ENCODE measurements at places on chromosomes 5 and 9.

GRCh38 chr5:172266071-172266675 is 17.4 kb downstream of the UBTD2 start:
- DNase-seq, result no peak

GRCh38 chr5:138792195-138792790 is 39.1 kb downstream of the CTNNA1 start:
- no peak for DNase-seq

DNA sequence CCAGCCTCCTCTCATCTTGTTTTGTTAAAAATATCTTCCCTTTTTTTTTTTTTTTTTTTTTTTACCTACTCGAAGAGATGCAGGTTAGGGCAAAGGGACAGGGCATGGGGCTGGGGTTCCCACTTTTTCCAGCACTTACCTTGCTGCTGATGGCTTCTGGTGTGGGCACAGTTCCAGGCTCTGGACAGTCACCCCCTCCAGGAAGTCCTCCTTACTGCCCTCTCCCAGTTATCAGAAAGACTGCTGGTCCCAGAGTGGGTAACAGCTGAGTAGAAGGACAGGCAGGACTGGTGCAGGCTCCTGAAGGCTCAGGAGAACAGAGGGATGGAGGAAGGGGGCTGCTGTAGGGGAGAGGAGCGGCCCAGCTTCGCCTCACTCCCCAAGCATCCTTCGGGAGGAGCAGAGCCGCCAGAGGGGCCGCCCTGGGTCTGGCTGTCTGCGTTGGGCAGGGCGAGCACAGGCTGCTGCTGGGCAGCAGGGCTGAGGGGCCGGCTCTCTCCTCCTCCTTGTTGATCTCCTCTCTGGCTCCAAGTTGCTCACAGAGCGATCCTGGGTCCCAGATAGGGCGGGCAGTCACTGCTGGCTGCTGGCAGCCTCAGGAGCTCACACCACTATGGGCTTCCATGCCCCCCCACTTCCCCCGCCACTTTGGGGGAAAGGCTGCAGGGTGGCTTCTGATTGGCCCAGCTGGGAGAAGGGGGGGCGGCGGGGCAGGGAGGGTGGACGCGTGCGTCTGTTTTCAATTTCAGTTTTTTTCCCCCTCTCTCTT is at the start of gene PDGFRB:
Gene PDGFRB, minus strand, starts transcription at position 588 of the 769 bp plus-strand sequence. CDS start 18,798 bp downstream, outside the sequence.
- peak; percentile 74 for DNase-seq

GRCh38 chr5:14687023-14687665 is 22.6 kb downstream of the OTULIN start:
- DNase-seq, result peak; percentile 14

DNA sequence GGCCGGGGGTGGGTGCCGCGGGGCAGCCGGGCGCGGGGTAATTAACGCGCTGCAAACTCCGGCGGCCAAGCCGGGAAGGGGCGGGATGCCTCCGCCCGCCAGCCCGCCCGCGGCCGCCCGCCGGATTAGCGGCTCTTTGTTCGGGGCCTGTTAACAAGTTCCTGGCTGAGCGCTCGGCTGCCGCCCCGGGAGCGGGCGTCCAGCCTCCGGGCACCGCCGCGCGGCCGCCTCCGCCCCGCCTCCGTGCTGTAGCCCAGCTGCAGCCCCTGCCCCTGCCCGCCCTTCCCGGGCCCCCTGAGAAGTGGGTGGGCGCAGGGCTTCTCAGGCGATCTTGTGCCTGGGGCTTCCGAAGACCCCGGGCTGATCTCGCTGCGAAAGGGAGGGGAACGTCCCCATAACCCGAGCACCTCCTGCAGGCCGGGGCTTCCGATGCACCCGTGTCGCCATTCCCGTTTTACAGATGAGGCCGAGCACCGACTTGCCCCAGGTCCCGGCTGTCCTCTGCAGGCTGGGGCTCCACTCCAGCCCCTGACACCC is 7.5 kb downstream of the UNC5A start:
- peak; percentile 91 for DNase-seq

DNA sequence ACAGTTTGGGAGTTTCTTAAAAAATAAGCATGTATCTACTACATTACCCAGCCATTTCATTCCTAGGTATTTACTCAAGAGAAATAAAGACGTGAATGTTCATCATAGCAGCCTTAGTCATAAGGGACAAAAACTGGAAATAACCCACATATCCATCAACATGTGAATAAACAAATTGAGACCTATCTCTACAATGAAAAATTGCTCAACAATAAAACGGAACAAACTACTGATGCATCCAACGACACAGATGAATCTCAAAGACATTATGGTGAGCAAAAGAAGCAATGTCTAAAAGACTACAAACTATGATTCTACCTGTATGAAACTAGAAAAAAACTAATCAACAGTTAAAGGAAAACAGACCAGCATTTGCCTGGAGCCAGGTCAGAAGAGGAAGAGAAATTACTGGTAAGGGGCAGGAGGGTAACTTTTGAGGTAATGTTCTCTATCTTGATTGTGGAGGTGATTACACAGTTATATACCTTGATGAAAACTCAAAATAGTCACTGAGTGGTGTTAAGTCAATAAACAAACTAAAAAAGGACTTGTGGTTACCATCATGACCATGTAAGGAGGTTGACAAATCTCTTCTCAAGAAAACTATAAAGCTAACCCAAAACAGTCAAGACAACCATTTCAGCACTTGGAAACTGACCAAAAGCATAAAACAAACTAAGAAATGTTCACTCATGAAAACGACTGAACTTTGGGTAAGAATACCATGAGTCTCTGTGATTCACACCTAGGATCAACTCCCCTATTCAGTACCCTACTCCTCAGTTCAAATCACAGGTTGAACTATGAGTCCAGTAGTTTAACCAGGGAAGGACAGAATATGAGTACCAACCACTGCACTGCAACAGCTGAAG is 10.4 kb downstream of the UIMC1 start:
- no peak for DNase-seq

DNA sequence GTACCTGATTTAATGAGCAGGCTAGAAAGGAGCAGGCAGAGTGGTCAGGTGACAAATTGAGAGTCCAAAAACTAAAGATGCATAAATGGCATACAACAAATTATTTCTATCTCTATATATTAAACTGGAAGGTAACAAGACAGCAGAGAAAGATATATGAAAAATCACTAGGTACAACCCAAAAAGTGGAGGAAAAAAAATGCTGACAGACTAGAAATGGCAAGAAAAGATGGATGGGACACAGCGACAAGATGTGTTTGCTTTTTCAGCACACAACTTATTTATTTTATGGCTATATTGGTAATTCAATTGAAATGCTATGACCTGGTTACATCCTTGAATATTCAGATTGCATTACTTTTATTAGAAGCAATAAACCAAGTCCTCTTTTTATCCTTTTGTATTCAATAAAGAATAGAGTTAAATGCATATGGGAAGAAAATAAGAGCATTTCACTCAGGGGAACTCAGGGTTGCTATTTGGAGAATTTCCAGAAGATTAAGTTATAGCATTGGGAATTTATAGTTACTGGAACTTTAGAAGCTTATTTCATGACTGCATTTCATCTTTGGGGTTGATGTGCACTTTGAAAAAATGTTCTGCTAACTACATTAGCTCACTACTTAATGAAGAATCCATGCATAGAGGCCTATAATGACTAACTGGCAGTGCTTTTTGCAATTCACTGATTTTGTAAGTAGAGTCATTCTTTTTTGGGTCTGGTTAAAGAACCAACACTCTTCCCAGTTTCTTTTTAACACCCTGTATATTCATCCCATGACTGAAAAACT is 566.6 kb upstream of the TUSC1 start:
- DNase-seq, result no peak

DNA sequence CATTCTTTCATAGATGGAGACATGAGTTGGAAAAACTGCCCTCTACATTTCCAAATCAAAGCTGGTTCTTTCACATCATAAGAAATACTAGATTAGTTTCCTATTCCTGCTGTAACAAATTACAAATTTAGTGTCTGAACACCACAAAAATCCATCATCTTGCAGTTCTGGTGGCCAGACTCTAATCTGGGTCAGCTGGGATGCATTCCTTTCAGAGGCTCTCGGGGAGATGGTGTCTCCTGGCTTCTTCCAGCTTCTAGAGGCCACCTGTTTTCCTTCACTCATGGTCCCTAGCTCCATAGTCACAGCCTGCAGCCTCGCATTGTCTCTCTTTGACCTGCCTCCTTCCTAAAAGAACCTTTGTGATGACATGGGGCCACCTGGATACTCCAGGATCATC is 65.2 kb downstream of the RETREG1 start:
- no peak for DNase-seq

GRCh38 chr9:26262421-26263107 is 584.3 kb upstream of the TUSC1 start:
- DNase-seq, result no peak

- no peak for DNase-seq
Observed at GRCh38 chr5:62778316-62779009, 199.8 kb downstream of the LRRC70 start.

DNA sequence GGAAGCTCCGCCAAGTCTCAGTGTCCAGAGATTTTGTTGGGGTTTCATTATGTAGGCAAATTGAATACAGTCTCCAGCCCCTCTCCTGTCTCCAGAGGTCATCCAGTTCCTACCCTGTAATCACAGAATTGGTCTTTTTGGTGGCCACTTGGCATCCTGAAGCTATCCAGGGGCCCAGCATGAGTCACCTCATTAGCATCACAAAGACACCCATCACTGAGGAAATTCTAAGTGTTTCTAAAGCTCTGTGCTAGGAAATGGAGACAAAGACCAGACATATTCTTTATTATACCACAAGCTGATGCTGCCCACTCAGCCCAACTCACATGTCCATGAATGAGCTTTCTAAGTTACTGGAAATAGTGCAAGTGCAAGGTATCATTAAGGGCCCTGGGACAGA is 229.9 kb downstream of the DOCK8 start:
- peak; percentile 63 for DNase-seq

DNA sequence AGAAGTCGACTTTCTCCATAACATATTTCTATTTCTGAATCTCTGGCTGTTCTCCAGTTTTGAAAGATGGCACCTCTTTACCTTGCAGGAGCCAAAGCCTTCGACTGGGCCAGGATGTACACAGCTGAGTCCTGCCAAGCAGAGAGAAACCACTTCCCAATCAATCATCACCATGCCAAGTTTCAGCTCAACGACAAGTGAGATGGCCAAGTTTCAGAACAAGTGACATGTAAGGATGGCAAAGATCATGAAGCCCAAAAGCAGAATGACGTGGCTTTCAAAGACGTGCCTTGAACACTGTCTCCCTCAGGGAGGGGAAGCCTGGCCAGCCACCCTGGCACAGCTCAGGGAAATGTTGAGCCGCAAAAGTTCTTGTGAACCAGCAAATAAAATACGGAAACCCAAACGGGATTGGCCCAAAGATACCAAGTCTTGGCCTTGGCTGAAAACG is 17.7 kb downstream of the STK10 start:
- no peak for DNase-seq

GRCh38 chr5:128636361-128636760 is 98.3 kb upstream of the FBN2 start:
- DNase-seq, result no peak

DNA sequence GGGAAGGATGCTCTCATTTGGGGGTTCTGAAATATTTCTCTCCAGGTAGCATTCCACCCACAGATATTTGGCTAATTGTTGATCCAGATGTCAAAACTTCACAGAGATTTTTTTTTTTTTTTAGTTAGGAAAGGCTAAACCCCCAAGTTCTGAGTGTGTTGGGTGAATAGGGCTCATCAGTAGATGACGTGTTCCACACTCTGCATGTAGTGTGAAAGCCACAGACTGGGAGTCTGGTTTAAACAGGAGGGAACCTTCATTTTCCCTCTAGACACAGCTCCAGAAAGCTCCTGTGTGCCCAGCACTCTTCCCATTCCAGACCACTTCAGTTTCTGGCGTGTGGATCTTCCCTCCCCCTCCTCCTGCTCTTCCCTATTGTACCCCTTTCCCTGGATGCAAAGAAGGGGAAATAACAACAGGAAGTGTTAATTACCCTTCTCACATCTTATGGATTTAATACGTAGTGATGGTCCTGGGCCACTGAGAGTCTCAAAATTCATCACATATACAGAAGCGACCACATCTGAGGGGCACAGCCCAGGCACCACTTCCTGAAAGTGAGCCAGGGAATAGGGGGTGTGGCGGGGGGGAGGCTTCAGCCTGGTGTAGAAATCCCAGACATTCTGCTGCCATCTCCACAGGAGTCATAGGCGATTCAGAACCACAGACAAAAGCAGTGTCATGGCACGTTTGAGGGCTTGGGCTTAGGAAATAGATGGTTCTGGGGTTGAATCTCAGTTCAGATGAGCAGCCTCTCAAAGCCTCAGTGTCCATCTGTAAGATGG is 65.1 kb downstream of the DAP start:
- no peak for DNase-seq

DNA sequence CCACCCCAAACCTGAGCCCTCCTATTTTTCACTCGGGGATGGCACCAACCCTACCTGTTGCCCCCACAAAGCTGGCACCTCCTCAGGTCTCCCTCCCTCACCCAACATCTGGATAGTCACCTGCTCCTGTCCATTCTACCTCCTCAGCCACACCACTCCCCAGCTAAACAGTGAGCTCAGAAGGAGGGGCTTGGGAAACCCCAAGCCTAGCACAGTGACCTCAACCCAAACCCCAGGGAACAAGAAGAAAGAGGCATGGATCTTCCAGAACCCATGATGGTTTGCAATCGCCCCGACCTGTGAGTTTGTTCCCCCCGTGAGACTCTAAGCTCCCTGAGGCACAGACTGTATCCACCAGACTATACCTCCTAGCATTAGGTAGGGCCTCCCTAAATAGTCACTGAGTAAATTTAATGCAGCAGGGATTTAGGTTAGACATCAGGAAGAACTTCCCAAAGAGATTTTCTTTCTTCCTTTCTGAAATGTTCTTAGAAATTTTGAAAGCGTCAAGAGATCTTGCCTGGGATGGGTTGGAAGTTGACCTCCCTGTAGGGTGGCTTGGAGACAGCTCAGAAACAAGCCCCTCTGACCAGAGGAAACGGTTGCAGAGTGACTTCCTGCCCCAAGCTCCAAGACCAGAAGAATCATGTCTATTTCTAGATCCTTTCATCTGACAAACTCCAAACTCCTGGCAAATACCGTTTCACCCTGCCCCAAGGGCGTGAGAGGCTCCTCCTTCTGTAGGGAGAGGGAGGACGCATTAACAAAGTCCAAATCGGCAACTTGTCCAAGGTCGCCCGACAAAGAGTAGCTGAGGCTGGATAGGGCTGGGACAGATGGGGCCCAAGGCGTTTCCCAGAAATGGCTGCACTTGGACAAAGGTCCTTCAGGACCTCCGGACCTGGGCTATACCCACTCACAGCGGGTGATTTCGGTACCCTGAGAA is 4.1 kb downstream of the FIBCD1 start:
- DNase-seq, result peak; percentile 60

Measured in ELF-1 (cell line).